Peyer's patch (tissue), 4 donors: ENCODE measurements at places on chromosomes 16 and 17. TPM values are rescaled to one million over a fixed set of nuclear protein-coding genes. Genes with fewer than 3 reads are reported as not detected.

- no peaks in the 10 kb centered on the region for H3K27me3 ChIP-seq
- H3K4me3 ChIP-seq, result no peak overlapping the region
- H3K36me3 ChIP-seq, result no peaks in the 10 kb centered on the region
- no peaks in the 10 kb centered on the region for H3K4me1 ChIP-seq
- no peak for DNase-seq
- no peak overlapping the region for H3K27ac ChIP-seq
These were observed 24.9 kb downstream of the GSE1 start for GRCh38 chr16:85637808-85638647.

- H3K4me1 ChIP-seq, result no peaks in the 10 kb centered on the region
- DNase-seq, result no peak
- H3K27ac ChIP-seq, result no peak overlapping the region
These were observed 184.9 kb downstream of the PARN start for GRCh38 chr16:14444979-14445810.

DNA sequence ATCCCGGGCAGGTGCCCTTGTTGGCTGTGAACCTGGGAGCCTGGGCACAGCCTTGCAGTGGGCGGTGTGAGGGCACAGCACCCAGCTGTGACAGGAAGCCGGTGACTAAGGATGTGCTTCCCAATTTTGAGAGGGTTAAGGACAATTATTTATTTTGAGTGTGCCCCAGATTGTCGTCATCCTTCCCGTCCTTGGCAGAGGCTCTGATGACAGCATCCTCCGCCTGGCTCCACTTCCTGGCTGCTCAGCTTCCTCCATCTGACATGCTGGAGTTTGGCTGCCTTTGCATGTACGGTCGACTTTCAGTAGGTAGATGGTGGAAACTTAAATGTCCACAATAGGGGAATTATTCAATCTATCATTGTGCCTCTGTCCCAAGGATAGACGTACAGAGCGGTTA lies 282.4 kb upstream of the EEF2KMT start:
- H3K27ac ChIP-seq, result no peak overlapping the region
- no peak for DNase-seq
- H3K27me3 ChIP-seq, result no peaks in the 10 kb centered on the region
- no peaks in the 10 kb centered on the region for H3K36me3 ChIP-seq
- H3K4me1 ChIP-seq, result no peaks in the 10 kb centered on the region

GRCh38 chr17:64252831-64253230 lies 10.2 kb downstream of the TEX2 start:
- no peaks in the 10 kb centered on the region for H3K27me3 ChIP-seq
- H3K4me3 ChIP-seq, result no peak overlapping the region
- H3K36me3 ChIP-seq, result no peaks in the 10 kb centered on the region
- H3K27ac ChIP-seq, result no peak overlapping the region

DNA sequence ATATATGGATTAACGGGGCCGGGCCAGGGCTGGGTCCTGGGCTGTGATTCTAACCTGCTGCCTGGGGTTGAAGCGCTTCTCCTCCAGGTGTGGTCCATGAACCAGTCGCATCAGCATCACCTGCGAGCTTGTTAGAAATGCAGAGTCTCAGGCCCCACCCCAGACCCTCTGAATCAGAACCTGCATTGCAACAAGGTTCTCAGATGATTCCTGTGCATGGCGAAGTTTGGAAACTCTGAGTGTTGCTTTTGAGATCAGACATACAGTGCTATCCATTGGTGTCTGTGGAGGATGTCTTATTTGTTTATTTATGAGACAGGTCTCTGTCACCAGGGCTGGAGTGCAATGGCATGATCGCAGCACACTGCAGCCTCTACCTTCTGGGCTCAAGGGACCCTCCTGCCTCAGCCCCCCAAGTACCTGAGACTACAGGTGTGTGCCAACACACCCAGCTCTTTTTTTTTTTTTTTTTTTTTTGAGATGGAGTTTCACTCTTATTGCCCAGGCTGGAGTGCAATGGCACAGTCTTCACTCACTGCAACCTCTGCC lies 99.8 kb downstream of the PITPNC1 start:
- no peak overlapping the region for H3K27ac ChIP-seq
- no peaks in the 10 kb centered on the region for H3K27me3 ChIP-seq
- no peak for DNase-seq
- no peaks in the 10 kb centered on the region for H3K4me1 ChIP-seq

HBZ gene
- total RNA-seq, result not detected

INCA1 gene
- total RNA-seq, result not detected

DNA sequence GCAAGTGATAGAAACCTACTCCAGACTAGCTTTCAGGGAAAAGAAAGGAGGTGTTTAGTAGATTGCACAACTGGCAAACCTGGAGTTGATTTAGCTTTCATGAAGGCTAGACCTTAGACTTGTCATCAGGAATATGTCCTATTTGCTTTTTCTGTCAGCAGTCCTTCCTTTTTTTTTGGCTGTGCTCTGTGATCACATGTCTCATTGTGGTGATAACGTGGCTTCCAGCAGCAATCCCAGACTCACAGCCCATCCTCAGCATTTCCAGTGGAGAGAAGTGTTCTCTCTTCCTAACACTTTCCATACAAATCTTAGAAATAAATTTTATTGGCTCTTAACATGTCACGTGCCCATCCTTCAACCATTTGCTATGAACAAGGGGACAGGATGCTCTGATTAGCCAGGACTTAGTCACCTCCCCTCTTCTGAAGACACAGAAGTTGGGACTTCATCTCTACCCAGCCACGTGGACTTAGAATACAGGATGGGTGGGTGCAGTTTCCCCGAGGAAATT lies 74.7 kb downstream of the CDH13 start:
- no peaks in the 10 kb centered on the region for H3K27me3 ChIP-seq
- no peaks in the 10 kb centered on the region for H3K4me1 ChIP-seq

GRCh38 chr16:77468831-77469230 lies 34.0 kb upstream of the ADAMTS18 start:
- H3K4me1 ChIP-seq, result no peaks in the 10 kb centered on the region
- H3K27ac ChIP-seq, result no peak overlapping the region
- H3K27me3 ChIP-seq, result no peaks in the 10 kb centered on the region
- no peak for DNase-seq
- H3K36me3 ChIP-seq, result no peaks in the 10 kb centered on the region

- H3K36me3 ChIP-seq, result no peaks in the 10 kb centered on the region
- H3K4me1 ChIP-seq, result no peaks in the 10 kb centered on the region
These were observed 43.4 kb downstream of the SOX9 start for GRCh38 chr17:72164158-72164739.

DNA sequence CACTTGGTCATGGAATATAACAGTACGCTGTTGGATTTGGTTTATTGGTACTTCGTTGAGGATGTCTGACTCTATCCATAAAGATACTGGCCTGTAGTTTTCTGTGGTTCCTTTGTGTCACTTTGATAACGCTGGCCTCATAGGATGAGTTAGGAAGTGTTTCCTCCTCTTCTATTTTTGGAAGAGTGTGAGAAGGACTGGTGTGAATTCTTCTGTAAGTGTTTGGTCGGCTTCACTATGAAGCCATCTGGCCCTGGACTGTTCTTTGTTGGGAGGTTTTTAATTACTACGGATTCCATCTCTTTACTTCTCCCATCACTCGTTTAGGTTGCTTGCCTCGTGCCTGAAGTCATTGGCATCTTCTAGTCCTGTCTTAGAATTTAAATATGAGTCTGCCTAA lies 117.3 kb downstream of the OR1D5 start:
- no peak for DNase-seq
- no peaks in the 10 kb centered on the region for H3K4me1 ChIP-seq
- H3K4me3 ChIP-seq, result no peak overlapping the region
- H3K27me3 ChIP-seq, result no peaks in the 10 kb centered on the region

- no peak for DNase-seq
- no peak overlapping the region for H3K4me3 ChIP-seq
- no peaks in the 10 kb centered on the region for H3K36me3 ChIP-seq
- H3K27me3 ChIP-seq, result no peaks in the 10 kb centered on the region
- no peak overlapping the region for H3K27ac ChIP-seq
These were observed 274.2 kb upstream of the SOX9 start for GRCh38 chr17:71846561-71847110.

- no peaks in the 10 kb centered on the region for H3K36me3 ChIP-seq
- no peaks in the 10 kb centered on the region for H3K27me3 ChIP-seq
- DNase-seq, result no peak
- H3K27ac ChIP-seq, result no peak overlapping the region
- H3K4me3 ChIP-seq, result no peak overlapping the region
- H3K4me1 ChIP-seq, result no peaks in the 10 kb centered on the region
These were observed 27.3 kb downstream of the SLC6A4 start for GRCh38 chr17:30208214-30208613.

DNA sequence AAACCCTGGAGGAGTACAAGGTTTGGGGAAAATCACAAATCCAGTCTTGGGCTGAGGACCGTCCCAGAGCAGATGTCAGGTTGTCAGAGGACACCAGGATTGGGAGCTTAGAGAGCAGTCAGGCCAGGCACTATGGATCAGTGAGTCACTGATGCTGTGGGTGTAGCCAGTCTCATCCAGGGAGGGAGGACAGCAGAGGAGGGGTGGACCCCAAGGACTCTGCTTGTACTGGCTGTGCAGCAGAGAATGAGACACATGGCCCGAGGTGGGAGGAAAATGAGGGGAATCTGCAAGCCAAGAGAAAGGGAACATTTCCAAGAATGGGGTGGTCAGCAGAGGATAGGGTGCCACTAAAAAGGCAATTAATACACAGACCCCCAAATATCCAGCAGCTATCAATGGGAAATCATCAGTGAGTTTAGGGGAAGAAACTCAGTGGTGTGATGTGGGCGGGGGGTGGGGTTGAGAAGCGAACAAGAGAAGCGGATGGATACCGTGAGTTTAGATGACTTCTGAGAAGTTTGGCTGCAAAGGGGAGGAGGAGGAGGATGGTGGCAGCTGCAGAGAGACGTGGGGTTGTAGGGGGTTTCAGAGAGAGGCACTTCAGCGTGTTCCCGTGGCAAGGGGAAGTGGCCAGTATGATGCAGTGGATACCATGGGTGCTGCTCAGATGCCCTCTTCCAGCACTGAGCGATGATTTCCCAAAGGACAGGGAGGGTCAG lies 43.9 kb downstream of the ARHGAP27 start:
- H3K27me3 ChIP-seq, result no peaks in the 10 kb centered on the region
- no peak overlapping the region for H3K4me3 ChIP-seq
- no peak overlapping the region for H3K27ac ChIP-seq
- no peaks in the 10 kb centered on the region for H3K4me1 ChIP-seq
- DNase-seq, result no peak

GRCh38 chr16:49914657-49915056 lies 58.7 kb upstream of the ZNF423 start:
- H3K27me3 ChIP-seq, result no peaks in the 10 kb centered on the region
- no peaks in the 10 kb centered on the region for H3K36me3 ChIP-seq
- no peak for DNase-seq
- H3K4me3 ChIP-seq, result no peak overlapping the region
- H3K27ac ChIP-seq, result no peak overlapping the region

DNA sequence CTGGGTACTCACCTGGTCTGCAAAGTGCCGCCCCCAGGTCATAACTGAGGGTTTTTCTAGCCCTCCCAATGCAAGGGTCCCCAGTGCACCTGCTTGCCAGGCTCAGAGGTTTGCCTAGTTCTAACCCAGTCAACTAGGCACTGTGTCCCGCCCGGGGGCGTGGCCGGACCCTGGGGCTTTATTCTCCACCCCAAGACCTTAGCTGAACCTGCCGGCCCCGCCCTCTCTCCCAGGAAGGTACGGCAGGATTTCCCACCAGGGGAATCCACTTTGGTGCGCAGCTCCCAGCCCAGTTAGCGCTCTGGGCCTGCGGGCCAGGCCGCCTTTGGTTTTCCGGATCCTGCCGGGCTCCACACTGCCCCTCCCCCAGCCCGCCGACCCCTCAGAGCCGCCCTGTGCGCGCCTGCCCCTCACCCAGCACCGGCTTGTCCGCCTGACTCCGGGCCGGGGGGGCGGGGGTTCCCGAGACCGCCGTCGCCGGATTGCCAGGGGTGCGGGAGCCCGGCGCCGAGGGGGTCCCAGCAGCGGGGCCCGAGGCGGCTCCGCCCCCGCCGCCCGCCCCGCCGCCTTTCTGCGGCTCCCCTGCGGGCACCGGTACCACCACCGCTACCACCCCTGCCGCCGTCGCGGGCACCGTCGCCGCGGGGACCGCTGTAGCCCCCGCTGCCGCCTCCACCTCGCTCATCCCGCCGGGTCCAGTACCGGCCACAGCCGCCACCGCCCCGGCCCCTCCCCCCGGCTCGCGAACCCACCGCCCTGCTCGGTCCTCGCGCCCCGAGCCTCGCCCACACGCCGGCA lies 424 bp downstream of the YBX2 start:
- peak overlapping the region; percentile 56 for H3K27ac ChIP-seq
- peaks cover 48% of the 10 kb centered on the region for H3K4me1 ChIP-seq
- peak; percentile 89 for DNase-seq

- H3K27me3 ChIP-seq, result no peaks in the 10 kb centered on the region
- DNase-seq, result peak; percentile 3
- no peaks in the 10 kb centered on the region for H3K36me3 ChIP-seq
- H3K4me3 ChIP-seq, result no peak overlapping the region
- H3K27ac ChIP-seq, result no peak overlapping the region
- H3K4me1 ChIP-seq, result peaks cover 6% of the 10 kb centered on the region
These were observed 8.6 kb upstream of the LASP1NB start for GRCh38 chr17:38916771-38917170.

- DNase-seq, result no peak
- no peaks in the 10 kb centered on the region for H3K36me3 ChIP-seq
- no peak overlapping the region for H3K4me3 ChIP-seq
- H3K4me1 ChIP-seq, result no peaks in the 10 kb centered on the region
- no peaks in the 10 kb centered on the region for H3K27me3 ChIP-seq
- no peak overlapping the region for H3K27ac ChIP-seq
These were observed 50.4 kb downstream of the SLFN5 start for GRCh38 chr17:35293151-35293847.

SLC52A1 gene
- 45.3 TPM for total RNA-seq

SUPT4H1 gene
- total RNA-seq, result 43.6 TPM

GRCh38 chr17:17921192-17922069 lies 50.8 kb downstream of the TOM1L2 start:
- no peak for DNase-seq
- peak overlapping the region; percentile 58 for H3K27ac ChIP-seq
- H3K4me3 ChIP-seq, result no peak overlapping the region
